ENCODE measurements at places on chromosomes 11 and 22.
A peak's percentile ranks its signal among the peaks of the same experiment; 100 is the strongest.

GRCh38 chr11:63273685-63274084 is 30.3 kb upstream of the SLC22A25 start:
- no peak for DNase-seq

DNA sequence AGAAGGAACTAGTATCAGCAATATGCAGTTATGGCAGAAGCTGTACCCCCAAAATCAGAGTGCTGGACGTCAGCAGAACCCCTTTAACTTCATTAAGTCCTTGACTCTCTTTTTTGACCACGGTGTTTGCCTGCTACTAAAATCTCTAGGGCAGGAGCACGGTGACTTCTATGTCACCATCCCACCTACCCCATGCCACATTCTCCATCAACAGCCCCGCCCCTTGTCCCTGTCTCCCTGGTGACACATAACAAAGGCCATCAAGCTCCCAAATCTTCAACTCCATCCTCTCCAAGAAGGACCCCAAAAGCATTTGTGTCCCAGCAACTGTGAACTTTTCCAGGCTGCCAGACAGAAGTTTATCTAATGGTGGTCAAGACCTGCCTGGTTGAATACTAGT is 894 bp downstream of the ADA2 start:
- no peak for DNase-seq

- no peak for DNase-seq
Observed at GRCh38 chr11:119529063-119529845, 106.3 kb upstream of the THY1 start.

DNA sequence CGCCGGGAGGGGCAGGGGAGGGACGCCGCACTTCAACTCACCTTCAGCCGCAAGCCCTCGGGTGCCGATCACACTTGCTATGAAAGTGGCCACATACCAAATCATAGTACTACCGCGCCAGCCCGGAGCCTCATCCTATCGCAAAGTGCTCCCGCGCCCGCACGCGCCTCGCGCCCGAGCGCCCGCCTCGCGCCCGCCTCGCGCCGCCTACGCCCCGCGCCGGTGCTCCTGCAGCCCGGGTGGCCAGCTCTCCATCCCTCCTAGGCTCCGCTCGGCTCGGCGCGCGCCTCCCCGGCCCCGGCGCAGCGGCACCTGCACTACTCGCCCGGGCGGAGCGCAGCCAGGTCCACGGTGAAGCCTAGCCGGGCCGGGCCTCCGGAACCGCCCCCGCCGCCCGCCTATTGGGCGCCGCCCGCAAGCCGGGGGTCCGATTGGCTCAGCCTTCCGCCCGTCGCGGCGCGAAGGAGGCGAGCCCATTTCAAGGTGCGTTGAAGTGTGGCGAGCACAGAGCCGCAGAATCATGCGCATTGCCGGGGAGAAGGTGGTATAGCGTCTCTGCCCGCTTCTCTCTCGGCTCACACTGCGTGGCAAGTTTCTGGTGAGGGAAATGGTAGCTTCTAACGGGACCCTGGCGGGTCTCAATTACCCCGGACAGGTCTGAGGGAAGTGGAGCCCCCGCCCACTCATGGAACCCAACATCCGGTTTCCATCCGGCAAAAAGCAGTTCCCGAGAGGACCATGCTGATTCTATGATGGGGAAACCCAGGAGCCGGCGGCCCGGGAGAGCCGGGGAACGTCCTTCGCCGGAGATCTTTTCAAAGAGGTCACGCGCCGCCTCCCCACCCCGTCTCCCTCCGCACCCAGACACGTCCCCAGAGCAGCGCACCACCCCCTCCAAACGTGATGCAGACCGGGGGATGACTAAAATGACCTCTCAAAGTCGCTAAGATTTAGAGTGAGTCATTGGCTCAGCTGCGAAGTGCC is at the start of gene IGSF9B:
Gene IGSF9B (minus strand): TSS at position 319 of the 984 bp plus-strand sequence. CDS start 214 bp downstream, at position 105.
- peak; percentile 82 for DNase-seq

DNA sequence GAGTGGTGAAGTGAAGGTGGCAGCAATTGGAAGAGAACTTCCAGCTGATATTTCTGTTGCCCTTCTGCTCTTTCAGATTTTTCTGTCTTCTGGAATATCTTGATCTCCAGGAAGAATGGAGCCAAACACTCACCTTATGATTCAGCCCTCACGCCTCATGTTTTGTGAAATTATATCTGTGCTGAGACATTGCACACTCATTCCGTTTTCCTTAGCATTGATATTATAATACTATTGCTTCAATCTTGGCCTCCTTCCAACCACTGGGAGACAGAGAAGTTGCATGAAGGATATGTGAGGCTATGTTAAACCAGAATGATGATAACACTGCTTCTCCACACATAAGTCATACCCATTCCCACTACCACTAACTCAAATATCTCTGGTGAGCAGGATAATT is 177.9 kb downstream of the ETS1 start:
- no peak for DNase-seq

All from stimulated activated CD8-positive, alpha-beta memory T cell treated with anti-CD3 and anti-CD28 coated beads, Interleukin-4, amount 100 ng/mL, for 1 hour (primary cell).